ENCODE measurements at places on chromosomes 13 and 19. TPM values are rescaled to one million over a fixed set of nuclear protein-coding genes. Genes with fewer than 3 reads are reported as not detected.

DNA sequence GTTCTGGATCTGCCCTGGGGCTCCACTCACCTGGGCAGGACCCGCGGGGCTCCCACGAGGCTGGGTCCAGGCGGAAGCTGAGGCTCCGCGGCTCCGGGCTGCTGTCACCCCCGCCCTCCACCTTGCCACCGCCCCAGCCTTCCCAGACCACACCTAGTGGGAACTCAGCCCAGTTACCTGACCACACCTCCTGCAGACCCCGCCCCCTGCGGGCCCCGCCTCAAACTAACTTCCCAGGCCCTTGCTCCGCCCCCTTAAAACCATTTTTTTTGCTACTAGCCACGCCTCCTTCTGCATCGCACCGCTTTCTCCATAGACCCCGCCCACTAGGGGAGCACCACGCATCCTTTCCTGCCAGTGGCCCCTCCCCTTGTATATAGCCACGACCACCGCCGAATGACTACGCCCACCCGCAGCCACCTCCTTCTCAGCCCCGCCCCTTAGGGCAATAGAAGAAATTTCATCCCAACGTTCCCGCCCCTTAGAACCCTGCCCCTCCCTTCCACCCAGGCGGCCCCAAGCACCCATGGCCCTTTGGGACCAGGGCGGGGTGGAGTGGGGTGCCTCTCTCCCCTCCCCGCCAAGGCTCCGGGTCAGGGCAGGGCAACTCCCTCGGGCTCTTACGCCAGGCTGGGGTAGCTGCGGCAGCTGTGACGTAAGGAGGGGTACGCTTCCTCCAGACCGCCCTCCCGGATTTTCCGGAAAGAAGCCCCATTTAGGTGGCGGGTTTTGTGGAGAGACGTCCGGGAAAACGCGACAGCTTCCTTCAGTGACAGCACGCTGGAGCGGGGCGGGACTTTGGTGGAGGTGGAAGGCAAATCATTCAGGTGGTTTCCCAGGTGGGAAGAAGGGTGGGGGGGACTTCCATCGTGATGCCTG is at the start of gene SH2D3A:
Gene SH2D3A, minus strand, starts transcription at position 79 of the 879 bp plus-strand sequence. CDS start 3,687 bp downstream, outside the sequence.
- no peak for DNase-seq

GRCh38 chr13:110397436-110398115 is 90.5 kb downstream of the COL4A2 start:
- DNase-seq: no peak

GRCh38 chr19:29325241-29325975 is 112.5 kb upstream of the UQCRFS1 start:
- no peak for DNase-seq

The LAIR1 gene
- polyA plus RNA-seq: 4.5 TPM

The KLK15 gene
- not detected for polyA plus RNA-seq

- DNase-seq: no peak
These were observed 19.8 kb upstream of the PCDH8 start for GRCh38 chr13:52868190-52868589.

- no peak for DNase-seq
These were observed 178.2 kb downstream of the GPC5 start for GRCh38 chr13:91576590-91576989.

The GYS1 gene
- 46.2 TPM for polyA plus RNA-seq

- no peak for DNase-seq
These were observed 273.8 kb downstream of the LIG4 start for GRCh38 chr13:107941345-107942029.

The KIR2DL1 gene
- not detected for polyA plus RNA-seq

- no peak for DNase-seq
These were observed 254.1 kb upstream of the RXFP2 start for GRCh38 chr13:31485183-31485582.

DNA sequence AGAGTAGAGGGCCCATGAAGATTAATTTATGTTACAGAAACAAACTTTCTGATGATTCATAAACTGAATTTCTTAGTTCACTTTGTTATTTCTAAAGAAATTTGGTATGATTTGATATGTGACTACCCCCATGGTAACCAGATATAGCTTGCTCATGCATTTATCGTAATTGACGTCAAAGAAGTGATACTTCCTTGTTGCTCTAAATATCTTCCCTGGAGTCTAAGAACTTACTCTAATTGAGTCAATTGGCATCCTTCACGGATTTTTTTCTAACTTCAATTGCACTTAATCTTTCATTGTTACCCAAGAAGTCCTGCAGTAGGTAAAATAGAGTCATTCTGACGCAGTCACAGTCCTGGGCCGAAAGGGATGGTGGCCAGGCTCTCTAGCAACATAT is 240.9 kb downstream of the GPC5 start:
- no peak for DNase-seq

The DENND1C gene
- 1.5 TPM for polyA plus RNA-seq

DNA sequence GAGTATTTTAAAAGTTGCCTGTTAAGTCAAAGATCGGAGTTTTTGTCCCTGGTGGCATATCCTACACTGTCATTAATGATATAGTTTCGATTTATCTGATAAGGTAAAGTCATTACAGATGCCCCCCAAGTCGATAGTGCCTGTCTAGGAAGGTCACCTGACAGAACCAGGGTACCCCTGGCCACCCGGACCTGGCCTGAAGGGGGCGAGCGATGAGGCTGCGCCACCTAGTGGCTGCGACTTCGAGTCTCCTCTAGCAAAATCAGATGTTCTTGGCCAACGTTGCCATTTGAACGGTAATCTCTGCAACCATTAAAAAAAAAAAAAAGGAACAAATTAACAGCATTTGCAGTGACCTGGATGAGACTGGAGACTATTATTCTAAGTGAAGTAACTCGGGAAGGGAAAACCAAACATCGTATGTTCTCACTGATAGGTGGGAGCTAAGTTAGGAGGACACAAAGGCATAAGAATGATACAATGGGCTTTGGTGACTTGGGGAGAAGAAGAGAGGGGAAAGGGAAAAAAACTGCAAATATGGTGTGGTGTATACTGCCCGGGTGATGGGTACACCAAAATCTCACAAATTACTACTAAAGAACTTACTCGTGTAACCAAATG is 565.1 kb downstream of the LIG4 start:
- DNase-seq: no peak

The NCAN gene
- polyA plus RNA-seq: 0.08 TPM

The LSR gene
- 46.8 TPM for polyA plus RNA-seq

- no peak for DNase-seq
These were observed 3.4 kb downstream of the EBI3 start for GRCh38 chr19:4232614-4233281.

DNA sequence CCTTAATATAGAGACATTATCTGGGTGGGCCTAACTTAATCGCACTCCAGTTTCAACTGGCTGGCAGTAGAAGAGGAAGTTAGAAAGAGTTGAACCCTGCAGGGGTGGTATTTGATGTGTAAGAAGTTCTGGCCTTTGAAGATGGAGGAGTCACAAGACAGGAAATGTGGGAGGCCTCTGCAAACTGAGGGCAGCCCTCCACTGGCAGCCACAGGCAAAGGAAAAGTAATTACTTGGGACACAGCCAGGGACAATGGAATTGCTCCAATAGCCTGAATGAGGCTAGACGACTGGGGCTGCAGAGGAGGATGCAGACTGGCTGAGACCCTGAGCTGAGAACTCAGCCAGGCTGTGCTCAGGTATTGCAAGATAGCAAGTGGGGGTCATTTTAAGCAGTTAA is 703.3 kb upstream of the ARGLU1 start:
- no peak for DNase-seq

DNA sequence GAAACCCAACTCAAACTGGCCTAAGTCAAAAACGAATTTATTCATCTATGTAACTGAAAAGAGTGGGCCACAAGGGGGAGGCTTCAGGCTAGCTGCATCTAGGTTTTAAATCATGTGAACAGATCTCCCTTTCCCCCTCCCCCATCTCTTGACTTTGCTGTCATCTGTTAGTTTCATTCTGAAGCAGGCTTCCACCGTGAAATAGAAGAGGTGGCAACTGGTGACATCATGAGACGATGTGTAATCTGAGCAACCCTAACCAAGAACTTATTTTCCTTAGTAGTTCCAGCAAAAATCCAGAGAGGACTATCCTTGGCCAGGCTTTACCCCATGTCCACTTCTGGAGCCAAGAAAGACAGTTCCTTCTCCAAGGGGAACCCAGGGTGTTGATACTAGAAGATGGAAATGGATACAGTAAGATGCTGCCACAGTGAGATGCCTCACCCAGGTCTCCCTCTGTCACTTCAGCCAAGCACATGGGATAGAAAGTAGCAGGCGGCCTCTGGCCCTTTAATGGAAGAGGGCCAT is 9.4 kb downstream of the SAMD4B start:
- DNase-seq: no peak

The CNFN gene
- polyA plus RNA-seq: 0.70 TPM

- DNase-seq: no peak
These were observed 358.1 kb downstream of the MYO16 start for GRCh38 chr13:108987517-108987916.

DNA sequence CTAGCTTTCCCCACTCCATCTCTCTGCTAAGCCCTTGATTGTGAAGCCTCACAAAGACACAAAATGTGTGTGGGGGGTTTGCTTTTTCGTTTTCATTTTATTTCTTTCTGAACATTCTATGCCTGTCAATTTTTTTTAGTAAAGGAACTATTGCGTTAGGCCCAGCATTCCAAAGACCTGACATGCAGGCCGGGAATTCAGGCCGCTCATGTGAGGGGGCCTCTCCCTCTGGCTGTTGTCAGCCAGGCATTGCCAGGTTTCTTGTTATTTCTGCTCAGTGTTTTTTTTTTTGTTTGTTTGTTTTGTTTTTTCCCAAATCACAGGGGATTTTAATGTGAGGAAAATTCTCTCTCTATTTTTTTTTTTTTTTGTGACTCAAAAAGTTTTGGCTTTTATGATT is 10.3 kb upstream of the MEDAG start:
- DNase-seq: no peak

DNA sequence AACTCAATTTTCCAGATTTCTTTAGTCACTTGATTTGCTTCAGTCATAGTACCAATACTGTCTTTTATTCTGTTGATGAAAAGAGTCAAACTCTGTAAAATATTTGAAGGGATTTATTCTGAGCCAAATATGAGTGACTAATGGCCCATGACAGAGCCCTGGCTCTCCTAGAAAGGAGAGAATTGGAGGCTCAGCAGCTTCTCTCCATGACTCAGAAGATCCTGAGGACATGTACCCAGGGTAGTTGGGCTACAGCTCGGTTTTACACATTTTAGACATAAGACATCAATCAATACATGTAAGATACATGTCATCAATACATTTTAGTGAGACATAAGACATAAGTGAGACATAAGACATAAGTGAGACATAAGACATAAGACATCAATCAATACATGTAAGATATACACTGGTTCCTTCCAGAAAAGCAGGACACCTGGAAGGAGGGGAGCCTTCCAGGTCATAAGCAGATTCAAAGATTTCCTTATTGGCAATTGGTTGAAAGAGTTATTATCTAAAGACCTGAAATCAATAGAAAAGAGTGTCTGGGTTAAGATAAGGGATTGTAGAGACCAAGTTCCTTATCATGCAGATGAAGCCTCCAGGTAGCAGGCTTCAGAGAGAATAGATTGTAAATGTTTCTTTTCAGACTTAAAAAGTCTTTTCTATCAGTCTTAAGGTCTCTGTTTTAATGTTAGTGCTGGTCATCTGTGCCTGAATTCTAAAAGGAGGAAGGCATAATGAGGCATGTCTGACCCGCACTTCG is 179.8 kb upstream of the RFC3 start:
- DNase-seq: no peak

The ICAM3 gene
- 9.4 TPM for polyA plus RNA-seq

DNA sequence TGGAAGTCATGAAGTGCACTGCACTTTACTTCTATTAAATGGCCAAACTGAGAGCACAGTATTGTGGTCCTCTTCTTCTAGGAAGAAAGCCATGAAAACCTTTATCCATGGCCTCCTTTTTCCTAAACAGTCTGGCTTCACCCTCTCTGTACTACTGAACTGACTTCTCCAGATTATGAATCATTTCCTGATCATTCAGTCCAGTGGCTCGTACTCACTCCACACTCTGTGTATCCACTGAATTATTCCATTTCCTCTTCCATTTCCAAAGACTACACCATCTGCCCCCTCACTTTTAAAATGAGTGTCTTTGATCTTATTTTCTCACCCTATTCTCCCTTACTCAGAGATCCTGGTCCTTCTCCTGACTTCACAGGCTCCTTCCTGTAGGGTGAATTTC is 29.7 kb upstream of the FREM2 start:
- no peak for DNase-seq

DNA sequence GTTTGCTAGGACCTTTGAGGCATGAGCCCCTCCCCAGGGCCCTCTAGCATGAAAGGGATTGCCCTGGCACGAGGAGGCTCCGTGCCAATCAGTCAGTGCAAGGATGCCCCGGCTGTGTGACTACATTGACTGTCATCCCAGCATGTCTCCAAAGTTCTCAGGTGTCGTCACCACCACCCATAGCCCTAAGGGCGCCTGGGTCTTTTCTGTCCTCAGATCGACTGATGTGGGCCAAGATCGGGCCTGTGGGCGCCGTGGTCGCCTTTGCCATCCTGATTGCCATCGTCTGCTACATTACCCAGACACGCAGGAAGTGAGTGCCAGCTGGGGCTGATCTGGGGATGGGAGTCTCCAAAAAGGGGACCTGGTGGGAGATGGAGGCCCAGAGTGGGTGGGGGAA is 18.4 kb downstream of the MAG start:
- DNase-seq: no peak

The PNMA8C gene
- 0.66 TPM for polyA plus RNA-seq

GRCh38 chr13:113650275-113650674 is 7.7 kb downstream of the ATP4B start:
- DNase-seq: no peak

DNA sequence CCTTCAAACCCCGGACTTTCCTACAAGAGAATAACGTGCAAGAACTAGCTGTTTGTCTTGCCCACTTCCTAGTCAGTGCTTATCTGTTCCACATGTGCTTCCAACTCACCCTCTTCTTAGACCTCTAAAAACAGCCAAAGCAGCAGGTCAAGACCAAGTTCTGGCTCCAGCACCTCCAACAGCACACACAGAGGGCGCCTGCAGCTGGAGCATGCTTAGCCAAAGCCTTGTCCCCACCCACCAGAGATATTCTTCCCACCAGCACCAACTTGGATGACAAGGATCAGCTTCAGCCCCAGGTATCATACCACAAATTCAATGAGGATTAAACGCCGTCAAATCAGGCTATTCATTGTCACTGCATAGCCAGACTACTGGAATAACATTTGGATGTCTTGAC is 17.9 kb downstream of the RCBTB1 start:
- DNase-seq: no peak

The ADGRE2 gene
- polyA plus RNA-seq: 0.72 TPM
